ENCODE measurements at places on chromosomes 6 and 20.

- DNase-seq: no peak
Measured at GRCh38 chr6:5095236-5095635, 10.1 kb downstream of the PPP1R3G start.

GRCh38 chr6:140208286-140208685 is 833.8 kb upstream of the CITED2 start:
- DNase-seq: no peak

DNA sequence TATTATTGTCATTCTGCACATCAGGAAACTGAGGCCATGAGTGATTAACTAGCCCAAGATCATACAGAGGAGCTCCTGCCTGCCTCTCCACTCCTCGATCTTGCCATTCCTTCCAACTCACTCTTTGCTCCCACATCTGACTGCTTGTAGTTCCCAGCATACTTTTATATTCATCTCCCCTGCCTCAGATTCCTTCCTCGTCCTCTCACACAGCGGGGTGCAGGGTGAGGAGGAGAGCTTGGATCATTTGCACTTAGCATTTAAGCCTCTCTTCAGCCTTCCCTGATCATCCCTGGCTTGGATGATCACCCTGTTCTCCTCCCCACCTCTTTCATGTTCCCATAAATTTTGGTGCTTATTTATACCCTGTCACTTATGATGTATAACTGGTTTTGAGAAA is 515.1 kb upstream of the SOX4 start:
- no peak for DNase-seq

- no peak for DNase-seq
Measured at GRCh38 chr20:15455279-15455678, 1117.9 kb upstream of the FLRT3 start.

DNA sequence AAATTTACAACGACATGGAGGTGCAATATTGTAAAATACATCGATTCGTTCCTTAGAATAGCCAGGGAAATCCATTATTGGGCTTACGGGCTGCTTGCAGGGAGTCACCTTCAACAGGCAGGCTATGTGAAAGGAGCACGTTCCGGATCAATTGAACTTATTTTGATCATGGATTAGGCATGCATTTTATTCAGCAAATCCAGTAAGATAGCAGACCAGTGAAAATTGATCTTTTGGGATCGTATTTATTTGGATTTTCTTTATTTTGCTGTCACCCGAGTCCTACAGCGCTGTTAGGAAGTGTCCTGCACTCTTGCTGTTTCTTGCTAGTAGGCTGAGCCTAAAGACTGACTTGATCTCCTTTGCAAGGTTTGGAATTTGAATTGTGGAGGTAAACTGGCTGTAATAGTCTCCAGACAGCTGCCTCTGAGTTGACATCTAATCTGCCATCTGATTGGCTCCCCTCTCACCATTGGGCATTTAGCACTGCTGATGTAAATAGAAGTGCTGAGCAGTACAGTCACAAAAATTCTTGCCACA is 3.0 kb downstream of the ARID1B start:
- DNase-seq: peak; percentile 87

- DNase-seq: no peak
Measured at GRCh38 chr20:36833275-36834020, 42.5 kb upstream of the TLDC2 start.

GRCh38 chr6:30113003-30113759 is at the start of gene TRIM31:
TSS of gene TRIM31 (minus strand) at chr6:30113090. CDS start at chr6:30112805, 285 bp downstream.
- DNase-seq: no peak

- no peak for DNase-seq
Measured at GRCh38 chr20:57819691-57820380, 110.0 kb upstream of the PMEPA1 start.

DNA sequence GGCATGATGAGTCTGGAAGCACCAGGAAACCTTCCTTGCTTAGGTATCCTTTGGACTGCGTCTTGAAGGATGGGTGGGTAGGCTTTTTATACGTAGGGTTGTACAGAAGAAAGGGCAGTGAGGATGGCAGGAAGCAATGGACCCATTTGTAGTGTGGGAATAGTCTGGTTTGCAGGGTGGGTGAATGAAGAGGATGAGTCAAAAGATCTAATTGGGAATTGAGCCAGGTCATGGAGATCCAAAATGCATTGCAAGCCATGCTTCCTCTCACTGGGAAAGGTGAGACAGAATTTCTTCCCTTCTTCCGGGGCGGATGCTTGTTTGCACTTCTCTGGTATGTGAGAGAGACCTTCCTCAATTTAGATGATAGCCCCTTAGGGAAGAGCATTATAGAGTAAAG is 10.1 kb upstream of the BTBD3 start:
- peak; percentile 24 for DNase-seq

- DNase-seq: no peak
Measured at GRCh38 chr20:59724457-59725366, 120.4 kb downstream of the PHACTR3 start.

GRCh38 chr6:40545954-40546353 is 41.2 kb downstream of the LRFN2 start:
- no peak for DNase-seq

DNA sequence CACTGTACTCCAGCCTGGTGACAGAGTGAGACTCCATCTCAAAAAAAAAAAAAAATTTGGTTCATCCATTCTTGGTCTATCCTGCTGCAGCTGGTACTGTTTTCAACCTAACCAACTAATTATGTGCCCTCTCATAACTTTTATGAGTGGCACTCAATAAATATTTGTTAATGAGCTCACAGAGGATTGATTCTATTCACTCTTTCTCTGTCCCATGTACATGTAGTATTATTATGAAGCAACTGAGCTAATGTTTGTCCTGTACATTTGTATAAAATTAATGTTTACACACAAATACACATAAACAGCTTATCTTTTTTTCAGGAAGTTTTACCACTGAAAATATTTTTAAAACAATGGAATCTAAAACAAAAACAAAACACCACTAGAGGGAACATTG is 10.1 kb downstream of the RIPOR2 start:
- DNase-seq: no peak

GRCh38 chr6:6169141-6169540 is 151.3 kb downstream of the F13A1 start:
- DNase-seq: no peak

DNA sequence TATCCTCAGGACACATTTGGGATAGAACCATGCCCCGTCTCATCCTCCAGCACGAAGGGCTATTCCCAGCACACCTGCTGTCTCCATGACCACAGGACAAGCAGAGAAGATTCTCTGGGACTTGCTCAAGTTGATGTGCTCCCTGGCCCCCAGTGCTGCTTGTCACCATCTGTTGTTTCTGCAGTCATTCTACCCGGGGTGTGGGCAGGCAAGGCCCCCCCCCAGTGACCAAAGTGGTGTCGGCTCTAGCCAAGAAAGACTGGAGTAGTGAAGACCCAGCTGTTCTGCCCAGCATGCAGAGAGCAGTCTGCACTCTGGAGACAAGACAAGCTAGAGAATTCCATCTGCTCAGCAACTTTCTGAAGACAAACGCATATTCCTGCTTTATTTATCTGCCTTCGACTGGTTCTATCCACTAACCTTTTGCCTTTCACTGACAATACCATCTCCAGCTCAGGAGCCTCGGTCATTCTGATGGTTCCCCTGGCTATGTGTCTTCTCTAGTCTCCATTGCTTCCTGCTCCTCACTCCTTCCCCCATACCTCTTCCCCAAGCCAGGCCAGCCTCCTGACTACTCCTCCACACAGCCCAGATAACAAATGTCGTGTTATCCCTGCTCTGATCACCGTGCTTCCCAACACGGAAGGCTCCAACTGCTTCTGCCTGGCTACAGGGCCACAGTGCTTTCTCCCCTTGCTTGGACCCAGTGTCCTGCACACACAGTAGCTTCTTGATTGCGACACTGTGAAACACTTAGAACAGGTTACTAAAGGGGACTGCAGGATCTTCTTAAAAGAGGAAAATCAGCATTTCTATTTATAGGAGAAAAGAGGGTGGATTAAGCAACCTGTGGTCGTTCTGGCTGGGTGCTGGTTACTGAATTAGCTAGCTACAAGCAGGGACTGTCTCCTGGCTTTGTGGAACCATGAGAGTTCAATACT is 86.7 kb upstream of the EMILIN3 start:
- DNase-seq: no peak

DNA sequence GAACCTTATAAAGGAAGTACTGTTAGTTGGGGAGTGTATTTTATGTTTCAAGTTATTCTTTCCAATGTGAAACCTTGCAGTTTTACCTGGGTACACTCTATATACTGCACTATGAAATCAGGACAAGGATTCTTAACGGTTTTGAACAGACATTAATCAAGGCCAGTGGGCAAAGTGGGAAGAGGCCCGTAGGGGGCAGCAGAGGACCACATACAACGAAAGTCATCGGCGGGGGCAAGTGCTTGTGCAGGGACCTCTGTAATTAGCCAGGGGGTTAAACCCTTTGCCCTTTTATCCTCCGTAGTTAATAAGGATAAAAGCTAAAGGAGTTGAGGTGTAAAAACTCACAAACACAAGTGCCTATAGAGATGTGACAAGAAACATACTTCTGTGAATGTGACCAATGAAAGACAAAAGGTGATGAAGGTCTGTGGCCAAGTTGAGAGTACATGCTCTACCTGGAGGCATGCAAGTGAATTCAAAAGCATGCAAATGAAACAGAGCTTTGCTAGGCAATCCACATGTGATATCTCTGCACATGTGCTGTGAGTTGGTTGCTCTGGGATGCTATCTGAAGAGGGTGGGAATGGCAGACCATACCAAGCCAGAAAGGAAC is 392.7 kb upstream of the MAN1A1 start:
- DNase-seq: peak; percentile 44

GRCh38 chr20:59662161-59662560 is 57.8 kb downstream of the PHACTR3 start:
- no peak for DNase-seq

DNA sequence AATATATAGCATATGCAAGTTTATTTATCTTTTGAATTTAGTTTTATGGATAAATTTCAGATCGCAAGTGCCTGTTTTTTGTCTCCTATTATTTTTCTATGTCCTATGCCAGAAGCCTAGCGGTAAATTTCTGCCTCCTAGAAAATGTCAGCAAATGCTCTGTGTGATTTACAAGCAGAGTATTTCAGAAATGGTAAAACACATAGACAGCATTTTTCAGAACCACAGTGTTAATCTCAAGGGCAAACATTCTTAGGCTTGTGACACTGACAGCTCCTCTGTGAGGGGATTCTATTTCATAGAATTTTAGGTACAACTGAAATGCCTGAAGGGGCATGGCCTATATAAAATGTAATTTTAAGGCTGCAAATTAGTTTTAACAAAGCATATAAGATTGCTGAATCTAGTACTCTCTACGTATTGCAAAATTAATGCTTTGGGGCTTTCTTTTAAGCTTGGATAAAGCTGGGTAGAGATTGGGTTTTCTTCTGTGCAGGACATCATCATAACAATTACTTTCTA is 89.9 kb upstream of the PTCHD4 start:
- DNase-seq: no peak

GRCh38 chr6:23277521-23278179 is 708.3 kb downstream of the HDGFL1 start:
- DNase-seq: no peak

- no peak for DNase-seq
Measured at GRCh38 chr6:31002471-31002870, 7.8 kb upstream of the MUC22 start.

DNA sequence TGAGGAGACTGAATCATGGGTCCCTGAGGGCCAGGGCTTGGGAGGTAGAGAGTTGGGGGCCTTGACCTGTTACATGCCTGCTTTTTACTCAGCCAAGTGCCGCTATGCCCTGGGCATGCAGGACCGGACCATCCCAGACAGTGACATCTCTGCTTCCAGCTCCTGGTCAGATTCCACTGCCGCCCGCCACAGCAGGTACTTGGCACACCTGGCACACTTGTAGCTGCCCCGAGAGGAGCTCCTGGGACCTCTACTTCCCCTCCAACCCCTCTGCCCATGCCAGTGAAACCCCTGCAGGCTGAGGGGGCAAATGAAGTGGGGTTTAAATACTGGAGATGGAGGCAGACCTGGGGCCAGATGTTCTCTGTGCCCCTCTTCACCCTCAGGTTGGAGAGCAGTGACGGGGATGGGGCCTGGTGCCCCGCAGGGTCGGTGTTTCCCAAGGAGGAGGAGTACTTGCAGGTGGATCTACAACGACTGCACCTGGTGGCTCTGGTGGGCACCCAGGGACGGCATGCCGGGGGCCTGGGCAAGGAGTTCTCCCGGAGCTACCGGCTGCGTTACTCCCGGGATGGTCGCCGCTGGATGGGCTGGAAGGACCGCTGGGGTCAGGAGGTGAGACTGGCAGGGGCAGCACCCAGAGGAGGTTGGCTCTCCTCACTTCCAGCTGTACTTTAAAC is 4.6 kb downstream of the DDR1 start:
- DNase-seq: no peak

- DNase-seq: no peak
Measured at GRCh38 chr20:32964575-32964974, 39.7 kb downstream of the SUN5 start.

Measured in AG08395 (cell line).